ENCODE measurements at places on chromosomes 4 and X.

DNA sequence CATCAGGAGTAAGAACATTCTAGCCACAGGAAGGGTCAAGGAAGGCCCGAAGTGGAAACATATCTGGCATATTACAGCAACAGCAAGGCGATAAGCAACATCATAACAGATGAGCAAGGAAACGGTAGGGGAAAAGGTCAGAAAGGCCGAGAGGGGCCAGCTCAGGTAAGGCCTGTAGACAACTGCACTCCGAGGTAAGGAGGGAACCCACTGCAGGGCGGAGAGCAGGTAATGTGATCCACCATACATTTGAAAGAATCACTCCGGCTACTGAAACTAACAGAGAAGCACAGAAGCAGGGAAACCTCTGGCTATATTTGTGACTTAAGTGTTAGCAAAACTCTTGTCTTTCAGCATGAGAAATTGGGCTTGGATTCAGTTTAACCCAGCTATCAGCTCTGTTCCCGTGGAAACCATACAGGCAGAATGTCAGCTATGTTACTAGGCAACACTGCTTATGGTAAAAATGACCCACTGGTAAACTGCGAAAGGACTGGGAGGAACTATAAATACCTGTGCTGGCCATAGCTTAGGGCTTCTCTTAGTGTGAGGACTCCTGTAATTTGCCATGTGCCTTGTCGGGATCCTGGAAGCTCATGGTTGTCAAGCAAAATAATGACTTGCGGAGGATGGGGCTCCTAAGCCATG, 31.0 kb downstream of the FRYL start:
- no peak for DNase-seq

- no peak for DNase-seq
These were observed 175.9 kb downstream of the FBXW7 start for GRCh38 chr4:152360045-152360410.

DNA sequence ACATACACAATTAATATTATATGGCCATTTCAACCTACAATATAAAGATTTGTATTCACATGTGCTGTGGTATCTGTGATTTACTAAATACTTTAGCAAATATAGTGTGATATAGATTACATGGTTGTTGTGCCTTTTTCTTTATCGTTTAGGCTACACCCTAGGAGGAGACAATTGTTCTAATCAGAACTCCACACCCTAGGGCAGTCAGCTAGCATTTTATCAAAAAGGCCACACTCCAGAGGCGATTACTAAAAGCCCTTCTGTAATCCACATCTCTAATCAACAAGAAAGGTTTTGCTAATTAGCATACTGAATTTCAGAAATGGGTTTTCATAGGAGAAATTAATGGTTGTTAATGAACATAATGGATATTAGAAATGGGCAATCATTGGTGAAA, 319.5 kb upstream of the NOCT start:
- DNase-seq, result no peak

- no peak for DNase-seq
These were observed 95.4 kb downstream of the SLC2A9 start for GRCh38 chr4:9925750-9926439.

- no peak for DNase-seq
These were observed 55.2 kb downstream of the DOCK11 start for GRCh38 chrX:118550792-118551191.

- DNase-seq, result no peak
These were observed 202.9 kb downstream of the CHIC1 start for GRCh38 chrX:73765776-73766430.

GRCh38 chrX:19750783-19751467, 136.5 kb downstream of the SH3KBP1 start:
- DNase-seq, result no peak

DNA sequence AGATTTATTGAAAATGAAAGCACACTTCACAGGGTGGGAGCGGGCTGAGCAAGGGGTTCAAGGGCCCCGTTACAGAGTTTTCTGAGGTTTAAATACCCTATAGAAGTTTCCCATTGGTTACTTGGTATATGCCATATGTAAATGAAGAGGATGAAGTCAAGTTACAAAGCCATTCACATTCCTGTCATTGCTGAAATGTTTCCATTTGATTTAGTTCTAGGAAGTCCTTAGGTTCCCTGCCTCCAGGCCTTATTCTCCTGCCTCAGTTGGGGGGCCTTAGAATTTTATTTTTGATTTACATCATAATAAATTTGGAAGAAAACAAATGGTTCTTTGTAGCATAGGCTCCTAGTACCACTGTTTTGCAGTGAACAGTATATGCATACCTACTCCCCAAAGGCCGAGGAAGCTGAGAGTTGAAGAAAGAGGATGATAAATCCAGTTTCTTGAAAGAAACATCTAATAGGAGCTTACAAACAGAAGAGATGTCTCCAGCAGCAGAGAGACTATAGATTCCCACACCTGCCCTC, 31.8 kb downstream of the SERTM2 start:
- DNase-seq, result no peak

GRCh38 chr4:7335344-7336066, 99.2 kb downstream of the PSAPL1 start:
- peak; percentile 89 for DNase-seq

DNA sequence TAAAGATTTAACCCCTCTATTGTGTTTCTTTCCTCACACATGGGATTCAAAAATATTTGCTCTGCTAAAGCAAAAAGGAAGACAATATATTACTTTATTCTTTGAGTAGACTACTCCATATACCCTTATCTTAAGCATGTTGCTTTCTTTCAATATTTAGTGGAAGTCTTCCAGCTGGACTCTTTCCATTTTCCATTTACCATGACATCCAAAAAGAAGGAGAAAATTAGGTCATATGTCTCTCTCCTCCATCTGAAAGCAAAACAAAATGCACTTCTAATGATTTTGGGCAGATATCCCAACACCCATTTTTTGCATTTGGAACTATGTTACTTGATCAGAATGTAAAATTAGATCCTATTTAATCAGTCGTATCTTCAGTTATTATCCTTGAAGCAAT, 1336.5 kb downstream of the PCDH19 start:
- DNase-seq, result no peak

GRCh38 chr4:185728893-185729292, 83.1 kb downstream of the SORBS2 start:
- DNase-seq, result no peak

DNA sequence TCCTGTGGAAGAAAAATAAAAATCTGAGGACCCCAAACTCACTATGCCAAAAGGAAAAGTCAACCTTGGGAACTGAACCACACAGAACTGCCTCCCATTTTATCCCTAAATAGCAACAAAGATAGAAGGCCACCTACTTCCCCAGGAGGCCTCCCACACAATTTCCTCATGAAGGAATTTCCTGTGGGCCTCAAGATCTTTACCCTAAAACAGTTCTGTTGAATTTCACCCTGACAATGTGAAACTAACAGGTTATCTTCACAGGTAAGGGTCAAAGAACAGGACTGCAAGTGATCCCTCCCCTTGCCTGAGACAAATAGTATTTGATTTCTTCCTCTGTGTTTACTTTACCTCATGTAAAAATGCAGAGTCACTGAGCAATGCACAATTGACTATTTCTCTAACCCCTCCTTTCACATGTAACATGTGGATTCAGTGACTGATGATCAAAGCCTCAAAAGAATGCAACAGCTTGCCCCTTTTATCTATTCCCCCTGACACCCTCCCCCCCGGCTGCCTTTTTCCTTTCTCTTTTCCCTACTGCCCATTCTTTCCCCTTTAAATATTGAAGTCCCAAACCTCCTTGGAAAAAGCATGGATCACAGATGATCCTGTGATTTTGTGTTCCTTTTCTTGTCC, 33.3 kb downstream of the MEPE start:
- DNase-seq, result no peak

DNA sequence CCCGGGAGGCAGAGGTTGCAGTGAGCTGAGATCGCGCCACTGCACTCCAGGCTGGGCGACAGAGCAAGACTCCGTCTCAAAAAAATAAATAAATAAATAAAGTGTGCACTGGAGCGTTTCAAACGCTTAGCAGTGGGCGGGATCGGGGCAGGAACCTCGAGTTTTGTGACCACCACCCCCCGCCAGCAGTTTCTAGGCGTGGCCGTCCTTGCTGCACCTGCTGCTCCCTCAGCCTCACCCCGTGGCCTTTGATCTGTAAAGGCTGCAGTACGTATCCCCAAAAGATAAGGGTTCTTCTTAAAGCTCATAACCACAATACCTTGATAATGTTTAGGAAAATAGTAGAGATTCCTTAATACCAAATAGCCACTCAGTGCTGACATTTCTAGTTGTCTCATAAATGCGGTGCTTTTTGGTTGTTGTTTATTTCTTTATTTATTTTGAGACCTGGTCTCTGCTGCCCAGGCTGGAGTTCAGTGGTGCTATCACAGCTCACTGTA, 33.2 kb downstream of the PCGF3 start:
- DNase-seq, result no peak

DNA sequence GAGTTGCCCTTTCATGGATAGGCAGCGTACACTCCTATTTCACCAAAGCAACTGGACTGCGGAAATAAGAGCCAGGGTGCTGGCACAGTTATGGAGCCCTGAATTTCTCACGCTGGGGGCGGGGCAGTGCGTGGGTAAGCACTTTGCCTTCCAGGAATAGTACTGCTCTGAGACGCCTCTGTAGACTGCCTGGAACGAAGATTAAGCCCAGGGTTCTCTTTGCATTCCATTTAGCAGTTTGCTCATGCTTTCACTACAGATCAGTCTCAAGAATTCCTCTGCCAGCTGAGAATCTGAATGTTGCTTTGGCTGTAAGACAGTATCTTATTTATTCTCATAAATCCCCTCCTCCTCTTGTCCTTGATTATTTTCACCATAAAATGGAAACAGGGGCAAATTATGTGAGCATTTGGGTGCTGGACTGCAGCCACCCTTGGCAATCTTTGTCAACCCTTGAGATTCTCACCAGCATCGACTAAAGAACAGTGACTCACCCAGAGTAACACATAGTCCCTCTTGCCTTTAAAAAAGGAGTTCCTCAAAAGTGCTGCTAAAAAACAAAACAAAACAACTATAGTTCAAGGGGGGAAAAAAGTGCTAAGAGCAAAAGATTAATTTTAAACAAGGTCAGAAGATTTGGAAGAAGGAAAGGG, 88.9 kb upstream of the CITED1 start:
- no peak for DNase-seq

DNA sequence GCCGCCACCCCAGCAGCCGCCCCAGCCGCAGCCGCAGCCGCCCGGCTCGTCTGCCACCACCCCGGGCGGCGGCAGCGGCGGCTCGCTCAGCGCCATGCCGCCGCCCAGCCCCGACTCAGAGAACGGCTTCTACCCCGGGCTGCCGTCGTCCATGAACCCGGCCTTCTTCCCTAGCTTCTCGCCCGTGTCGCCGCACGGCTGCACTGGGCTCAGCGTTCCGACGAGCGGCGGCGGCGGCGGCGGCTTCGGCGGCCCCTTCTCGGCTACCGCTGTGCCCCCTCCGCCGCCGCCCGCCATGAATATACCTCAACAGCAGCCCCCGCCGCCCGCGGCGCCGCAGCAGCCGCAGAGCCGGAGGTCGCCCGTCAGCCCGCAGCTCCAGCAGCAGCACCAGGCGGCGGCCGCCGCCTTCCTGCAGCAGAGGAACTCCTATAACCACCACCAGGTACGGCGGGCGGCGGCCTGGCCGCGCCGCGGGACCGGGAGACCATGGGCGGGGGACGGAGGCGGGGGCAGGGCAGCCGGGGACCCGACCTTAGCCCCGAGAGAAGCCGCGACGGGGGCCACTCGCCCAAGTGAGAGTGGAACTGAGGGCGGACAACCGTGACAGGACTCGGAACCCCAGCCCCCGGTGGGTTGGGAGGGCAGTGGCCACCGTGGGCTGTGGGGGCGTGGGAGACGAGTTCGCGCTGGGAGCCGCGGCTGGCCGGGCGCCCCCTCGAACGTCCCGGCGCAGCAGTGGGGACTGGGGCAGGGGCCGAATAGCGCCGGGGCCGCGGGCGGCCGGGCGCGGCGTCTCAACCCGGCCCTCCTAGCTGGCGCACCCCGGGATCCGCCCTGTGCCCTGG, 1.8 kb downstream of the CPEB2 start:
- DNase-seq, result peak; percentile 77

- DNase-seq, result no peak
These were observed 48.1 kb upstream of the ENPP6 start for GRCh38 chr4:184265546-184266351.

DNA sequence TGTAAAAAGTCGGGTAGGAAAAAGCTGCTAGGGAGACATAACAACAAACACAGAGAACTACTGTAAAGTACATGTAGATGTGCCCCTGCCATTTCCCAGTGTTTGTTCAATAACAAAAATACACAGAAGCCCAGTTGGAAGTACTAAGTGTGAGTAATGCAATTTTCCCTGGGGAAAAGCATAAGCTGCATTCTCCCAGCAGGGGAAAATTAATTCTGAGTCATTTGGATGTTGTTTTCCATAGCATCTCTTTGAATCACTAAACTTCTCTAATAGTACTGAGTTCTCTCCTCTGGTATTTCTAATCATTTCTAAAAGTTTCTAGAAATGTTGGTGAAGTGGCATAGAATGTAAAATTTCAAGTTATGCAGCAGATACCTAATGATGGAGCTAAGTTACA, 1114.9 kb downstream of the C4orf33 start:
- no peak for DNase-seq

DNA sequence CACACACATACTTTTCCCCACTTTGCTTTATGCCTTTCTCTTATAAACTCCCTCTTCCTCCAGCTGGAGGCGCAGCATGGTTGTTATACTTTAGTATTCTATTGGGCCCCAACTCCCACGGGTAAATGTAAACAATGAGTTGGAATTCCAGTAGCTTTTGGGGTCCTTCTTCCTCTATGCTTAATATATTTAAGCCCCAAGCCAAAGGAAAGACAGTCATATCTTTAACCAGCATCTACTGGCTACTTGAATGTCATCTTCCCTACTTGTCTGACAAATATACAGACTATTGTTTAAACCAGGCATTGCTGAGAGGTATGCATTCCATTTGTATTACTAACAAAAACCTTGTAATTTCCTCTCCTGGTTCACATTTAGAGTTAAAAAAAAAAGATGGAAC, 72.9 kb downstream of the WDR19 start:
- no peak for DNase-seq

DNA sequence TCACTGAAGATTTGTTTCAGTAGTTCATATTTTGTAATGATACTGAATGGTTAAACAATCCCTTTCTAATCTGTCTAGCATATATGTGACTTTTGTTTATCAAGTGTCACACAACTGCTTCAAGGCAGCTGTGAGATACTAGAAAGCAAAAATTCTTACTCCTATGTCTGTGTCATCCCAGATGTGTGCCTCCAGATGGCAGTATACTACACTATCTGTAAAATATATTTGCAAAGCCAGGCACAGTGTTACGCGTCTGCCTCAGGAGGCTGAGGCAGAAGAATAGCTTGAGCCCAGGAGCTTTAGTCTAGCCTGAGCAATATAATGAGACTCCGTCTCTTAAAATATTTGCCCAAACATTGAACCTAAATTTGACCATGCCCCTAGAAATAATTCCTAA, 4.0 kb downstream of the NUDT10 start:
- DNase-seq, result no peak

GRCh38 chr4:62003695-62004094, 803.6 kb downstream of the ADGRL3 start:
- no peak for DNase-seq

- no peak for DNase-seq
These were observed 37.7 kb downstream of the SLC25A5 start for GRCh38 chrX:119505945-119506344.
